ENCODE measurements at places on chromosomes 4 and X.
A peak's percentile ranks its signal among the peaks of the same experiment; 100 is the strongest.

DNA sequence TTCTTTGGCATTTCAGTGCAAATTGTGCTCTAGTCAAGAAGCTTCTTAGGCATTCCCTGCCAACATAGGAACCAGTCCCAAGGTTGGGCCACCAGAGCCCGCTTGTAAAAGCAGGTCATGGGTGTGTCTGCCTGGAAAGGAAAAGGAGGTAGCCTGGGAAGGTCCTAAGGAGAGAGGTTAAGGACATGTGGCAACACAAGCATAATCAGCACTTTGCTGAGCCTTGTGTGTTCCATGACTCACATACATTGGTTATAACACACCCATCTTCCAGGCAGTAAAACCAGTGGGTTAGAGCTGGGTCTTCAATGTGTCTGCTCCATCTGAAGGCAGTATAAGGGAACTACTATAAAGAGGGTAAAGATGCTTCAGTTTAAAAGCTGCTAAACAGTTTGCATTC is 165.0 kb downstream of the FHIP1A start:
- no peak for DNase-seq

GRCh38 chrX:150465881-150466775 is 102.3 kb upstream of the MTM1 start:
- no peak for DNase-seq

DNA sequence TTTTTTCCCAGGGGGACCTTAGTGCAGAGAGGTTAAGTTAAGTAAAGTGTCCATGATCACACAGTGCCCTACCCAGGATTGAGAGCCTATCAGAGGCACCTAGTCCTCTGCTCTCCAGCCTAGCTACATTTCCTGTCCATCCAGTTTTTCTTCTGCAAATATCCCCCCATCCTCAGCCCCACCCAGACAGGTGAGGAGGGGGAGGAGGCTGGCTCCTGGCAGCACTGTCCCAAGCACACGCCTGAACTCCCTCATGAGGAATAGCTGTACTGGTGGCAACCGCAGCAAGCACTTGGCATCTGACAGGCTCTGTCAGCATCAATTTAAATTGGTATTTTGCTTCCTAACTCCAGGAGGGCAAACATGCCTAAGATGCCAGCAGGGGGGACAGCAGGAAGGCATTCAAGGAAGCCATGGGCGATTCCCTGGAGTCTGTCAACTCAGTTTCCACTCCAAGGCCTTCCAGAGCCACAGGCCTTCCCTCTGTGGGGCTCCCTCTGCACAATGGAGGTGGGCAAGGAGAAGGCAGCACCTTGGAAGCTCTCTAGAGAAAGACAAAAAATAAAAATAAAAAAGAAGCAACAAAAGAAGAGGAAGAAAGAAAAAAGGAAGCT is 6.4 kb upstream of the FRMPD3 start:
- no peak for DNase-seq

DNA sequence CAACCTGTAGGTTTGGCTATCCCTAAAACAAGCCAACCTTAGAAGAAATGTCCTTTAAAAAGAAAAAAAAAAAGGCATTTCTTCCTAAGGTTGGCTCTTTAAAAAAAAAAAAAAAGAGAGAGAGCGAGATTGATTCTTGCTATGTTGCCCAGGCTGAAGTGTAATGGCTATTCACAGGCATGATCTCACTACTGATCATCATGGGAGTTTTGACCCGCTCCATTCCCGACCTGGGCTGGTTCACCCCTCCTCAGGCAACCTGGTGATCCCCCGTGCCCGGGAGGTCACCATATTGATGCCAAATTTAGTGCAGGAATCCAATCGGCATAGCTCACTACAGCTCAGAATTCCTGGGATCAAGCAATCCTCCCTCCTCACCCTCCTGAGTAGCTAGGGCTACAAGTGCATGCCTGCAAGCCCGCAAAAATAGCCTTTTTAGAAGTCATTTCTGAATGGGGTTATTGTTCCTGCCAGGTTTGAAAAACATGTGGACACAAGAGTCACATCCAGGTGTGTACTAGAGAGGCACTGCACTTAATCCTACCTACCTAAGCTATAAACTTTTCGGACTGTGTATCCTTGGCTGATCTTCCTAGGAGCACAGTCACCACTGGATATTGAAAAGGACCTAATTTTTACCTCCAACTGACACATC is 61.4 kb upstream of the ZCCHC13 start:
- no peak for DNase-seq

- DNase-seq, result no peak
Observed at GRCh38 chr4:41795796-41796385, 47.4 kb upstream of the PHOX2B start.

GRCh38 chr4:38132843-38133662 is 172.9 kb downstream of the PTTG2 start:
- DNase-seq, result peak; percentile 74
